ENCODE measurements at places on chromosomes 13 and 19. TPM values are rescaled to one million over a fixed set of nuclear protein-coding genes. Genes with fewer than 3 reads are reported as not detected.

The GRAMD1A gene
- total RNA-seq: 52.8 TPM

The WDR88 gene
- total RNA-seq: not detected

The CACNG7 gene
- total RNA-seq: not detected

The ZNF628 gene
- total RNA-seq: 0.81 TPM

The PABPC3 gene
- total RNA-seq: under 0.01 TPM

The BRCA2 gene
- total RNA-seq: 4.8 TPM

The RNF225 gene
- total RNA-seq: not detected

The FDX2 gene
- 21.1 TPM for total RNA-seq

The ZNF256 gene
- total RNA-seq: 4.0 TPM

The MRPS31 gene
- total RNA-seq: 8.7 TPM

The KBTBD6 gene
- 6.6 TPM for total RNA-seq

The RFPL4A gene
- 2.3 TPM for total RNA-seq

The CERS4 gene
- total RNA-seq: 17.4 TPM

The COL4A2 gene
- 3,915 TPM for total RNA-seq

The SOX1 gene
- not detected for total RNA-seq

The DACT3 gene
- 0.13 TPM for total RNA-seq

The KHSRP gene
- total RNA-seq: 102 TPM

The ZNF737 gene
- 11.6 TPM for total RNA-seq

The MEDAG gene
- total RNA-seq: 71.6 TPM

The CBY2 gene
- total RNA-seq: not detected

The SBSN gene
- total RNA-seq: not detected

The EXOC3L2 gene
- 3.4 TPM for total RNA-seq

The HIPK4 gene
- total RNA-seq: not detected

The PVR gene
- 50.2 TPM for total RNA-seq

Data from bladder microvascular endothelial cell (primary cell).